ENCODE measurements at places on chromosomes 12 and 14.

- DNase-seq, result no peak
Observed at GRCh38 chr12:80212938-80213645, 113.8 kb downstream of the OTOGL start.

DNA sequence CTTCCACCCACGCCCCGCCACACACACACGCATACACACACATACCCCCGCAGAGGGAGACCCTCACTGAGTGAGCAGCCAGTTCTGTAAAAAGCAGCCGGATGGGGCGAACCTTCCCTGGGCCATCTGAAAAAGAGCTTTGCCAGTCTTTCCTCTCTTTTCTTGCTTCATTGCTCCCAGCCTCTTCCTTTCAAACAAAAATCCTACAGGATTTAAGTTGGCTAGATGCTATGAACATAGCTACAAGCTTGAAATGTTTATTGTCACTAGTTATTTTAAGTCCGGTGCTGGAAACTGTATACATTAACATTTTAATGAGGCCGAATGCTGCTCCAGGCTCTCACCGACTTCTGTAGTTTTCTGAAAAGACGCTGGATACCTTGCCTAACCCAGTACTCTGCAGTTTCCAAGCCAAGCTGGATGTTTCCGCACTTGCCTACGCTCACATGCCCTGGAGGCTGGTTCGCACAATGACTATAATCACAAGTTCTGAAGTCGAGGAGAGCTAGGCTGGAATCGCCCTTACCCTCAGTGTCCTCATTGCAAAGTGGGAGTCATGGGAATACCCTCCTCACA lies 39.2 kb downstream of the LTBP2 start:
- no peak for DNase-seq

DNA sequence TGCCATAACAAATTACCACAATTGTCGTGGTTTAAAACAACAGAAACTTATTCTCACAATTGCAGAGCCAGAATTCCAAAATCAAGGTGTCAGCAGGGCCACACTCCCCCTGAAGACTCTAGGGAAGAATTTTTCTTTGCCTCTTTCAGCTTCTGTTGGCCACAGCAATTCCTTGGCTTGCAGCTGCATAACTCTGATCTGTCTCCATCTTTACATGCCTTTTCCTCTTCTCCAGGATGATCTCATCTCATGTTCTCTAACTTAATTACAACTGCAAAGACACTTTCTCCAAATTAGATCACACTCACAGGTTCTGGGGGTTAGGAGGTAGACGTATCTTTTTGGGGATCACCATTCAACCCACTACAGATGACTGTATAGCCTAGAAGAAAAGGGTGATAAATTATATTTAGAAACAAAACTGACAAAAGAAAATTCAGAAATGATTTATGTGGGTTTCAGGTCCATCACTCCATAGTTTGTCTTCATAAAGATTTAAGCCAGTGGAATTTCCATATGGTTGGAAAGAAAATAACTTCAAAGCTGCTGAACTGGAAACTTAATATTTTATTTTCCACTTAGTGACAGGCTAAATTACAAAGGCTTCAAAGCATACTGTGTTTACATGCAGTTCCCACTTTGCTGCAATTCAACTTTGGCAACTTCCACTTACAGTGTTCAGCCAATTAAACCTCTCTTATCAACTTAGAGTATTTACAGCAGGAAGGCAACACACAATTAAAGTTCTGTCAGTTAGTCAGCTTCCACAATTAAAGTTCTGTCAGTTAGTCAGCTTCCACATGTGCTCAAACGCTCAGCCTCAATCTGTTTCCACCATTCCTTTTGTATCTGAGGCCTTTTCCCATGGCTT lies 213.3 kb downstream of the EPS8 start:
- DNase-seq, result no peak

GRCh38 chr12:19491863-19492262 lies 52.6 kb downstream of the AEBP2 start:
- no peak for DNase-seq

GRCh38 chr12:113684053-113684907 lies 212.6 kb upstream of the LHX5 start:
- DNase-seq, result no peak

DNA sequence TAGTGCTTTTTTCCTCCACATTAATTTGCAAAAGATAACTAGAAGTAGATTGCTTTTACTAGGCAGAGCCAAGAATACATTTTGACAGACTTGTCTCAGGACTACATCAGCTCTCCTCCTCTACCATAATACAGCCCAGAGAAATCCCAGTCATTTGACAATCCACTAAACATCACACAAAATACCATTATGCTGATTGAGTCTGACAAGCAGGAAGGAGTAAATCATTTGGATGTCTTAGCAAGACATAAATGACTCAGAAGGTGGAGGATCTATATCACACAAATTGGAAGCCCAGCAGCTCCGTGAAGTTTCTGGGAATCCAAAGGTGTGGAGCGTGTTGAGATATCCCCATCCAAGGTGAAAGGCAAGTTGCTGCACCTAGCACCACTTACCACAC lies 75.4 kb upstream of the FKBP4 start:
- DNase-seq, result no peak

DNA sequence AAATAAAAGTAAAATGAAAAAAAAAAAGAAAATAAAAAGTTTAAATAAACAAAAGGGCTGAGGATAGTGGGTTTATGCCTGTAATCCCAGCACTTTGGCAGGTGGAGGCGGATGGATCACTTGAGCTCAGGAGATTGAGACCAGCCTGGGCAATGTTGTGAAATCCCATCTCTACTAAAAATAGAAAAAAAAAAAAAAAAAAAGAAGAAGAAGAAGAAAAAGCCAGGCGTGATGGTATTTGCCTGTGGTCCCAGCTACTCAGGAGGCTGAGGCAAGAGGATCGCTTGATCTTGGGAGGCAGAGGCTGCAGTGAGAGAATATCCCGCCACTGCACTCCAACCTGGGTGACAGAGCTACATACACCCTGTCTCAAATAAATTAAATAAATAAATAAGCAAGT lies 3.9 kb downstream of the TAOK3 start:
- no peak for DNase-seq

DNA sequence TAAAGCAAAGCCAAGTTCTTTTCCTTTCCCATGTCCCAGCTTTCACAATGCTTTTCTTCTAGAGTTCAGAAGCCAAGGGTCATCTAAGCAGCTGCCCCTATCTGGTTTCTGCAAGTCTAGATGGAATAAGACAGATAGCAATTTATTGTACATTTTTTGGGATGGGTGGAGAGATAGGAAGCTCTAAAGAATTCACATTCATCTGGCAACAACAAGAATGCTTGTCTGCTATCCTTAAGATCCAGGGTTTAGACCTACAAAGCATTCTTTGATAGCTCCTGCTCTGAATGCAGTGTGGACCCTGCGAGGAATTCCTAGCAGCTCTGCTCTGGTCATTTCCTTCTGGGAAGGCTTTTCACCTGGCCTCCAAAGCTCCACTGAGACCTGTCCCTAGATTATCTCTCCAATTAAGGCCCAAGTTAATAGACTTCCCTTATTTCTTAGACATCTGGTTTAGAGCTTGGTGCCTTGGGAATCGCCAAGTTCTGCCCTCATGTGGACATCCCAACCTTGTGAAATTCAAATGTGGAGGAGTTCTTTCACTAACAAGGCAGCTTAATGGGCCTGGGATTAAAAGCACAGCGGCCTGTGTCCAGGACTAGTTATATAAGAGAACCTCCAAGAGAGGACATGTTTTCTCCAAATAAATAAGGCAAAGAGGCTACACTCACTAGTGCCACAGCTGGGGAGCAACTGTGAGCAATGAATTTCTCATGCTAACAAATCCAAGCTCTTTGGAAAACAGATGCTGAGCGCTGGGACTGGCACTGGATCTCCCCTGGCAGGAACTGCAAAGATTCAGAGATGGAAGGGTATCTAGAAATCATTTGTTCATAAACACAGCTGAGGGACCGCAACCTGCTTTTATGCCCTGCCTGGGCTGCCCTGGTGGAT lies 384.5 kb upstream of the DDHD1 start:
- DNase-seq, result peak; percentile 23

GRCh38 chr12:75699728-75700496 lies 188.5 kb upstream of the KRR1 start:
- DNase-seq, result no peak

DNA sequence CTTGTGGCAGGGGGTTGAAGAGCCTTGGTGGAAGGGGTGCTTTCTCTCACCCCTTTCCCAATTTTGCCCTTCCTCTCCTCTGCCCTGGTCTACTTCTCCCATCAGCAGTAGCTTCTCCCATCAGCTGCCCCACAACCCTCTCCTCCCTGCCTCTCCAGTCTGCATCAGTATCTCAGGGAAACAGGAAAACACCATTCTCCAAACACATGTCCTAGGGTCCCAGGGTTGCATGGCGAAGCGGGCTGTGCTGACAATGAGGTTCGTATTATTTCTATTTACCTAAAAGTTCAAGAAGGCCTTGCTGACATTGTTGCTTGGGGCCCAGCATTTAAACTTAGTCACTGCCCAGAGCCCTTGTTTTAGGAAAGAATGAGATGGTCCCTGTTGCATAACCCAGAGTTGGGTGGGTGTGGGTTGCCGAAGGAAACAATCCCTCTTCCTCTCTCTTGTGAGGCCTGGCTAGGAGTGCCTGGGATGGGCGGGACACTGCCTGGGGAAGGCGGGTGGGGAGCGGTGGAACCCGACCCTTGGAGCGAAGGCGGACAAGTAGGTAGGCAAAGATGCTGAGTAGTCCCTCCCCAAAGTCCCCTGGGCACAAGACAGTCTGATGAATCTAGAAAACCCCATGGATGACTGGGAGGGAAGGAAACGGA lies 1.3 kb upstream of the IGFBP6 start:
- no peak for DNase-seq

GRCh38 chr14:104968153-104968527 lies 10.0 kb downstream of the AHNAK2 start:
- DNase-seq, result no peak

DNA sequence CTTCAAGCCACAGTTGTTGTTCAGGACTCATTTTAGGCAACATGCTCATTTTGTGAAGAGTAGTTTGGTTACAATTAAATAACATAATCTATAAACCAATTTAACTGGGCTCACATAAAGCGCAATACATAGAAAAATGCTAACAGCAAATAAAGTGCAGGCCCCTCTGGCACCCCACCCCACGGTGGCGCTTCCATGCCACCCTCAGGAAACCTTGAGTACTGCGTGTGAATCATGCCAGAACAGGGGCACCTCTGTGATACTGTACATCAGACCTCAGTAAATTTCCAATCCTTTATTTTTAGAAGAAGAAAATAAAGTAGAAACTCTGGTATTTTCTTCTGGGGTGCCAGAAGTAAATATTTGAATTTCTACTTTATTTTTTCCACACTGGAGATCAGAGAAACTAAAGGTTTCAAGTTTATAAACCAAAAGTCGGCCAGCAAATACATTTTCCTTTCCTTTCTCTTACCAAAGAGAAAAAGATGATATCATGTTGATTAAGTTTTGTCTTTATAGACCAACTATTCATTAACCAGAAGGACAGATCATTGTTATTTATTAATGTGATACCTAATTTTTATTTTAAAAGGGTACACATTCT lies 316.8 kb downstream of the PAWR start:
- DNase-seq, result peak; percentile 12

DNA sequence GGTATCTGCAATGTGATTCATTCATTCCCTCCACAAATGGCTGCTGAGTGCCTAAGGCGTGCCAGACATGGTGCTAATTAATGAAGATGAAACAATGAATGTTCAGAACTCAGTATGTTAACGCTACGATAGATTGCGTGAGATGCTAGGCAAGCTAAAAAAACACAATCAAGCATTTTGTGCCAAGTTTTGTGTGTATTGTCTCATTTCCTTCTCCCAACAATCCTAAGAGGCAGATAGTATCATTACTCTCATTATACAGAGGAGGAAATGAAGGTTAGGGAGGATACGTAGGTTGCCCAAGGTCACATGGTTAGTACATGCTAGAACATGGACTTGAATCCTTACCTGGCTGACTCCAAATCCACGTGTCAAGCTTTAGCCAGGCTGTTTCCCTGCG lies 264.4 kb downstream of the EFCAB11 start:
- DNase-seq, result no peak

GRCh38 chr14:48575772-48576171 lies 900.4 kb upstream of the MDGA2 start:
- DNase-seq, result no peak

- peak; percentile 86 for DNase-seq
Observed at GRCh38 chr12:67355428-67356379, 86.5 kb downstream of the CAND1 start.

- DNase-seq, result no peak
Observed at GRCh38 chr14:72444701-72445100, 449.2 kb downstream of the DPF3 start.

GRCh38 chr14:24339284-24340151 lies at the start of gene RIPK3:
RIPK3 (minus strand) TSS chr14:24339991; CDS start chr14:24339826, 165 bp downstream.
- DNase-seq, result no peak

DNA sequence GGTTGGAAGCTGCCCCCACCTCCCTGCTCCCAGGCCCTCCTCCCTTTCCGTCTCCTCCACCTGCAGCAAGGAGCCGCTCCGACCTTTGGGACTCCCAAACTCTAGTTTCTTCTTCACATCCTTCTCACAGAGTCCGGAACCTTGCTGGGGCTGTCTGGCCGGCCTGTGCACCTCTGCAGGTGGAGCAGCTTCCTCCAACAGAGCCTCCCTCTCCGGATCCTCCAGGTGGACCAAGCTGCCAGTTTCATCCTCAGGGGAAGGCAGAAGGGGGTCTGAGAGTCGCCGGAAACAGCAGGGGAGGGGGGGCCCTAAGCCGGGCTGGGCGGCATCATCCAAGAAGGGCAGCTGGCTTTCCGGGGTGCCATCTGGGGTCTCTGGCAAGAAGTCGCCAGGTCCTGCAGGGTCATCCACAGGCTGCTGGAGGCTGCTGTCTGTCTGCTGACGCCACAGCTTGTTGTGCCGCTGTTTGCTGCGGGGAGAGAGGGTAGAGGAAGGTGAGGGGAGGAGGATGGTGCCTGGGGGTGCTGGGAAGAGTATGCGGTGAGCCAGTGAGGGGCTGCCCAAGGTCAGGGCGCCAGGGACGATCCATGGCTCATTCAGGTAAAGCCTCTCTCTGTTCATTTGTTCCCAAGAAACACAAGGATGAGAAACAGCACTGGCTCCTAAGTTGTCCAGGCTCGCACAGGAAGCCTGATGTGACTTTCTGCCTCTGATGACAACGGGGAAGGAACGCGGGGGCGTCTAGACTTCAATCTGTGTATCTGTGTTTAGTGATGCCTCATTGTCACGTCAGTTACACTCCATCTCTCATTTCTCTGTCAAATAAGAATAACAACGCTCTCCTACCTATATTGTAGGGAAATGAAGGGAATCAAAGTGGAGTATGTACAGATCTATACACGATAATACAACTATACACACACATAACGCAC lies 61.3 kb upstream of the CORO1C start:
- DNase-seq, result no peak

DNA sequence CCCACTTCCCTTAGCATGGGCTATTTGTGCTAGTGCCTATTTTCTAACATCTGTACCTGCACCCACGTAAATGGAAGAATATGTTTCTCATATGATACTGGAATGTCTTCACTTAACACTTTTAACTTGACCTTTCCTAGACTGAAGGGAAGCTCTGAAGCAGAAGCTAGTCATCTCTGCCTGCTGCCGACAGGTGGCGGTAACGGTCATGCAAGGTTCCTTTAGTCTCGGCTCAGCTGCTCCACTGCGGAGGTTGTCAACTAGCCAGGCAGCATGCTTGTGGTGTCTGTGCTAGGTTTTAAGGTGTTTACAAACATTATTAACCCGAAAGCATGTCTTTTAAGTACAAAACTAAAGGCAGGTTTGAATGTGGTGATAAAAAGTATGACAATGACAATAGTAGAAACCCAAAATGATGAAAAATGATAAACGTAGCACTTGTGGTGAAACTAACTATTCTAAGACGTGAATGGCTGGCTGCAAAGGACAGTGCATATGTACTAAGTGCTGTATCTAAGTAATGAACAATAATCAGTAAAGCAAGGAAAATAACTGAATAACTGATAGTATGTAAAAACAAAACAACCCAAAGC lies 117.2 kb downstream of the GRIN2B start:
- peak; percentile 24 for DNase-seq

Measured in NCI-H446 (cell line).